IPS DF 19.7 (cell line): ENCODE measurements at places on chromosomes 1 and 21.

DNA sequence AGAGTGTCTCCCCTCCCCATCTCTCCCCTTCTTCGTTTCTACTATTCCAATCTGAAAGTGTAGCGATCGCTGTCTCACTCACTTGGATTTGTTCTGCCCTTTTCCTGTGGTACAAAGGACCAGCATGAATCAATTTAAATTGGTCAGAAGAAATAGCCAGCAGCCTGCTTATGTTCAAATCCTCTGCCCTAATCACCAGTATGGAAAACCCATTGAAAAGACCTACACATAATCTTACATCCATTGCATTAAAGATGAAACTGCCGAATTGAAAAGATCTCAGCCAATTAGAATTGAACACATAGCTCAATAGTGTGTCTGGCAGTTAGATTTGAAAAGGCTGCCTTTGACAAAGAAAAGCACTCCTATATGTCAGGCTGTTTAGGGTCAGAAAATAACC lies 122.6 kb downstream of the TNNI3K start:
- no peak for DNase-seq

DNA sequence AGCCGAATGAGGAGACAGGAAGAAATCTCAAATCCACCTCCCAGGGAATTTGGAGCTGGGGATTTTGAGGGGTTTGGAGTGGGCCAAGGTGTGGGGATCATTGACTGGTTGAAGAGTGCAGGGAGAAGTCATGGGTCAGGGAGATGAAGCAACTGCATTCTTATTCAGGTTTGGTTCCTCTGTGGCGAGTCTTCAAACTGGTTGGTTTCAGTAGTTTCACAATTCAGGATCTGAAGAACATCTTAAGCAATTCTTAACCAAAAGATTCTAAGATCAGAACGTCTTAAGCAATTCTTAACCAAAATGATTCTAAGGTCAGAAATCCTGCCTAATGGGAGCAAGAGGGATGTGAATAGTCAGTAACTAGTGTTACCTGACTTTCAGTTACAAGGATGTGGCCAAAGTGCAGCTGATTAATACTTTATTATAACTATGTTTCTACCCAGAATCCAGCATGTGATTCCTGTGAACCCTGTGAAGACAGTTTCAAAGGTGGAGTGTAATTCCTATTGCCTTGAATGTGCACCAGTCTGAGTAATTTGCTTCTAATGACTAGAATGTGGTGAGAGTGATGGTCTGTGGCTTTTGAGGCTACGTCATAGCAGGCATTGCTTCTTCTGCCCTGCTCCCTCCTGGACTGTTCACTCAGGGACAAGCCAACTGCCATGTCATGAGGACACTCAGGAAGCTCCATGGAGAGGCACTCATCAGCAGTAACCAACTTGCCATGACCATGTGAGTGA lies 61.2 kb downstream of the OLFML3 start:
- DNase-seq, result no peak

DNA sequence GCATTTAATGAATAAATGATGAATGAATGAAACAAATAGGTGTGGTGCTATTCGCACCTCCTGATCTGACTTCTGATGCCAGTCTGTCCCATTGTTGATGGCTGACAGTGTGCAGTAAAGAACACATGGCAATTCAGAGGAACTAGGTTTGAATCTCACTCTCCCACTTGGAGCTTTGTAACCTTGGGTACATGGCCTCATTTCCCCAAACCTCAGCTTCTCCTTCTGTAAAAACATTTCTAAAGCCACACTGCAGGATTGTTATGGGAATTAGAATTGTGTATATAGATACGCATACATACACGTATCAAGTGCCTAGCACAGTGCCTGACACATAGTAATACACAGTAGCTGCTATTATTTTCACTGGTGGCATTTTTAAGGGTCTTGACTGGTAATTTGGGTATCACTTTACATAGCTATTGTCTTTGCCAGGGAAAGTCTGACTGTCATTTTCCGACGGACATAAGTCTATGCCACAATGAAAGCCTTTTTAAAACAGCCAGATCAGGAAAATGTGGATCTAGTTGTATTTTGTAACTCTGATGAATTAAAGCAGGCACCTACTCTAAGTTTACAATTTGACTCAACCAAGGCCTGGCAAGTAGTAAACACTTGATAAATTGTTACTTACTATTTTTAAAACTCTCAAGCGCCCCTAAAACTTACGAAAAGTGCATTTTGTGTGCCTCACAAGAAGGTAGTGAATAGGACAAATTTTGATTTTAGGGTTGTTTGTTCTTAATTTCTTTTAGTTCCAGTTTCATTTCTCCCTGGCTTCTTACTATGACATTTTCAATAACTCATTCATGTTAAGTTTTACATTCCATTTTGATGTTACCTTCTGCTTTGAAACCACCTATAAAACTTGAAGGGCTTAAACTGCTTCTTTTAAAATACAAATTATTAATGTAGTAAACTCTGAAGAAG lies 164.4 kb downstream of the SDCCAG8 start:
- no peak for DNase-seq

- DNase-seq, result no peak
Observed at GRCh38 chr1:241775021-241775420, 73.0 kb upstream of the EXO1 start.

GRCh38 chr1:197415221-197415620 lies 147.2 kb downstream of the CRB1 start:
- no peak for DNase-seq

- DNase-seq, result no peak
Observed at GRCh38 chr1:62906428-62906886, 122.5 kb downstream of the ATG4C start.

- no peak for DNase-seq
Observed at GRCh38 chr1:9435153-9435636, 104.1 kb upstream of the SLC25A33 start.
